B cell (primary cell): ENCODE measurements at places on chromosomes 1 and 21. TPM values are rescaled to one million over a fixed set of nuclear protein-coding genes. Genes with fewer than 3 reads are reported as not detected.

Gene PDZK1IP1
- 0.21 and 1.3 TPM in 2 replicates for polyA plus RNA-seq

Gene SH3BGR
- 0.21 and 1.1 TPM in 2 replicates for polyA plus RNA-seq

Gene NBPF6
- polyA plus RNA-seq: not detected in 2 replicates

Gene ADAR
- polyA plus RNA-seq: 64.9 and 85.8 TPM in 2 replicates

Gene COL24A1
- 0.04 TPM in 1 of 2 replicates, not detected in the other for polyA plus RNA-seq

Gene GALE
- polyA plus RNA-seq: 8.6 and 9.4 TPM in 2 replicates

Gene FAM177B
- polyA plus RNA-seq: 12.2 and 12.8 TPM in 2 replicates

Gene CDKN2C
- polyA plus RNA-seq: 1.5 and 2.6 TPM in 2 replicates
